ENCODE measurements at places on chromosomes 4 and X.

DNA sequence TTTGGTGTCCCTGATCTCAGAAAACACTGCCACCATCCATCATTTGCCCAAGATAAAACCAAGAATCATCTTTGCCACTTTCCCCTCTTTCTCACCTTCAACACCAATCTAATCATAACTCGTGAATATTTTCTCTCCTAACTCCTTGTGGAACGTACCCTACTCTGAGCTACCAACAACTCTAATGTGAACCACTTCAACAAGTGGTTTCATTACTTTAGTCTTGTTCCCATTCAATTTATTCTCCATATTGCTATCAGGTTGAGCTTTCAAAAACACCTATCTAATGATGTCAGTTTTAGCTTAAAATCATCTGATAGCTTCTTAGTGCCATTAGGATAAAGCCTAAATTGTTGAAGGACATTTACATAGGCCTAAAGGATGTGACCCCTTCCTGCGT lies 39.8 kb upstream of the CXorf38 start:
- DNase-seq = no peak

DNA sequence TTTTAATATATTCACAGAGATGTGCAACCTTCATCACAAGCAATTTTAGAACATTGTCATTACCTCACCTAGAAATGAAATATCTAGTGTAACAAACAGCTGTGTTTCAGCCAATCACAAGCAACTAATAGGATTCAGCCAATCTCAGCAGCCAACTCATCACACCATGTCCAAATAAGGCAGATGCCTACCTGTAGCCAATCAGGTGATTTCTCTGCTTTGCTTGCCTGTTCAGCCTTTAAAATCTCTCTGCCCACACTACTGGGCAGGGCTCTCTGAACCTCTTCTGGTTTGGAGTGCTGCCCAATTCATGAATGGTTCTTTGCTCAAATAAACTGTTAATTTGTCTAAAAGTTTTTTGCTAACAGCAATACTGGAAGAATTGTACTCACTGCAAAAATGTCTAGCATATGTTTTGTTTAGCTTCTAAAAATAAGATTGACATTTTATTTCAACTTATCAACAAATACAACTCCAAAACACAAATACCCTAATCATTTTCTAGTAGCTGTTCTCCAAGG lies 52.4 kb upstream of the IGFBP7 start:
- DNase-seq = no peak

GRCh38 chrX:49040376-49040955 lies 2.7 kb downstream of the TFE3 start:
- no peak for DNase-seq

DNA sequence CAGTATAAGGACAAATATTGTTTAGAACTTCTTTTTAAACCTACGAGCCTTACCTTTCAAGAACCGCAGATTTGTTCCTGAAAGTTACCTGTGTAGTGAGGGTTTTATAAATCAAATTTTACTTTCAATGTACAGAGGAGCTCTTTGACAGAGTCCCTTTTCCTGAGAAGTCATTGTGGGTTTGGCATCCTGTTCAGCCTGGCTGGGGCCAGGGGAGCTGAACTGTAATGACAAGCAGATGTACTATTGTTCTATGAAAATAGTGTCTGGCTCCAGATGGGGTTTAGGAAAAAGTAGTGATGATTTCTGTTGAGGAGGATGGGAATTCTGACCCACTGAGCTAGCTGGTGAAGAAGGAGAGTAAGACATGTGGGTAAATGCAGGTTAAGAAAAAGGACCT lies 196.2 kb upstream of the PGRMC2 start:
- no peak for DNase-seq

All from stimulated activated CD8-positive, alpha-beta memory T cell treated with anti-CD3 and anti-CD28 coated beads, Interleukin-2, amount 100 ng/mL, for 48 hours (primary cell).